ENCODE measurements at places on chromosomes 13 and 19. TPM values are rescaled to one million over a fixed set of nuclear protein-coding genes. Genes with fewer than 3 reads are reported as not detected.

TMPRSS9 gene
- not detected for total RNA-seq

KLK8 gene
- total RNA-seq, result 92.8 TPM

NDFIP2 gene
- total RNA-seq, result 49.6 TPM

GRIN2D gene
- total RNA-seq, result 26.2 TPM

APOE gene
- total RNA-seq, result 7.2 TPM

DAND5 gene
- total RNA-seq, result 0.25 TPM

KLK4 gene
- 0.84 TPM for total RNA-seq

FGF9 gene
- 1.5 TPM for total RNA-seq

ZNF229 gene
- not detected for total RNA-seq

SLC25A41 gene
- total RNA-seq, result 0.93 TPM

FXYD3 gene
- total RNA-seq, result 17.4 TPM

COL4A1 gene
- 0.57 TPM for total RNA-seq

KLF1 gene
- total RNA-seq, result not detected

AP1M1 gene
- 50.0 TPM for total RNA-seq

CABP5 gene
- total RNA-seq, result not detected

Data from HCT116 (cell line).